ENCODE measurements at places on chromosomes 13 and 19. TPM values are rescaled to one million over a fixed set of nuclear protein-coding genes. Genes with fewer than 3 reads are reported as not detected.

DNA sequence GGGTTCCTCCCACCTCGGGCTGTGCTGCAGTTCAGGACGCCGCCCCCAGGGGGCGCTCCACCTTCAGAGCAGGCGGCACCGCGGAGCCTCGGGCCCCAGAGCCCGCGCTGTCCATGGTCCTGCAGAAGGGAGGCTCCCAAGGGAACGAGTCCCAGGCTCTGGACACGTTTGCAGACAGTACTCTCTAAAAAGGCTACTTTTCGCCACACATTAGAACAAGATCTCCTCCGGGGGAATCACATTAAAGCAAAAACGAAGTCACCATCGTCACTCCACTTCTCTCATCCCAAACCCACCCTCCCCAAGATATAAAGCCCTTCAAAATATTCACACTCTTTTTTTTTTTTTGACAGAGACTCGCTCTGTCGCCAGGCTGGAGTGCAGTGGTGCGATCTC, 4.6 kb upstream of the SIGLEC10 start:
- peak; percentile 94 for DNase-seq
- H3K4me3 ChIP-seq: no peak overlapping the region
- H3K27ac ChIP-seq: no peak overlapping the region

GPR12 gene
- not detected for total RNA-seq

DNA sequence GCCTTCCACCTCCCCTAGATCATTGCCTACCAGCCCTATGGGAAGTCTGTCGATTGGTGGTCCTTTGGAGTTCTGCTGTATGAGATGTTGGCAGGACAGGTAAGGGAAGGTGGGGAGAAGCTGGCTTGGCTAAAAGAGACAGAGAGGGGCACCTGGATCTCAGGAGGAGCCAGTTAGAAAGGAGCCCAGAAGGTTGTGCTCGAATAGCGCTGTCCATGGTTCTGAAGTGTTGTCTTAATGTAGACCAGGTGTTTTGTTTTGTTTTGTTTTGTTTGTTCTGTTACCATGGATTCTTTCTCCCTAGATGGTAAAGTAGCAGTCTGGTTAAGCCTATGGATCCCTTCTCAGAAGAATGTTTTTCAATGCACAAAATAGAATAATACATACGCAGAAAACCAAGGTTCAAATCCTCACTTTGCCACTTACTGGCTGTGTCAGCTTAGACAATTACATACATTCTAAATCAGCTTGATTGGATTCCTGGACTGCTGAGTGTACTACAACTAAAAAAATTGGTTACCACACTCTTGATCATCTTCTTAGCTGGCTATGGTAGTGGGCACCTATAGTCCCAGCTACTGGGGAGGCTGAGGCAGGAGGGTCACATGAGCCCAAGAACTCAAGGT, 5.9 kb upstream of the CACNG7 start:
- H3K4me3 ChIP-seq: no peak overlapping the region
- DNase-seq: peak; percentile 64
- no peaks in the 10 kb centered on the region for H3K36me3 ChIP-seq
- H3K4me1 ChIP-seq: peaks cover 25% of the 10 kb centered on the region

DNA sequence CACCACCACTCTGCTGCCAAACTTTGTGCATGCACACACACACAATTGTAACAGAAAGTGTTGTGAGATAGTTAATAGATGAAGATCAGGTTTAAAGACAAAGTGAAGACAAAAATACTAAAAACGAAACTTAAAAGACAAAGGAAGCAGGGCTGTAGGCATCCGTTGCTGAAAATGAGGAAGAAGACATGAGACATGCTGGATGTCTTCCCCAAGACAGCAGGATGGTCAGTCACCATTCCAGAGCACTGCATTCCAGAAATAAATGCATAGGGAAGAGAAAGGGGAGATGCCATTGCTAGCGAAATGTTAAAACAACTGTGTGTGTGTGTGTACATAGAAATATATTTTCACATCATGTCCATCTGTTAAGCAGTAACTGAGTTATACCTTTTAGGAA, 520.1 kb downstream of the SUCLA2 start:
- H3K36me3 ChIP-seq: no peaks in the 10 kb centered on the region
- H3K27me3 ChIP-seq: no peaks in the 10 kb centered on the region
- no peak for DNase-seq
- no peaks in the 10 kb centered on the region for H3K4me1 ChIP-seq
- H3K27ac ChIP-seq: no peak overlapping the region
- no peak overlapping the region for H3K4me3 ChIP-seq

GRCh38 chr19:38702278-38702677, 42.0 kb downstream of the CAPN12 start:
- peaks cover 93% of the 10 kb centered on the region for H3K36me3 ChIP-seq
- no peak for DNase-seq
- no peaks in the 10 kb centered on the region for H3K4me1 ChIP-seq
- no peaks in the 10 kb centered on the region for H3K27me3 ChIP-seq
- no peak overlapping the region for H3K4me3 ChIP-seq
